Fibroblast of gingiva (primary cell): ENCODE measurements at places on chromosomes 12 and 14.
A peak's percentile ranks its signal among the peaks of the same experiment; 100 is the strongest.

- no peak for DNase-seq
Observed at GRCh38 chr12:30726647-30727046, 28.1 kb downstream of the CAPRIN2 start.

DNA sequence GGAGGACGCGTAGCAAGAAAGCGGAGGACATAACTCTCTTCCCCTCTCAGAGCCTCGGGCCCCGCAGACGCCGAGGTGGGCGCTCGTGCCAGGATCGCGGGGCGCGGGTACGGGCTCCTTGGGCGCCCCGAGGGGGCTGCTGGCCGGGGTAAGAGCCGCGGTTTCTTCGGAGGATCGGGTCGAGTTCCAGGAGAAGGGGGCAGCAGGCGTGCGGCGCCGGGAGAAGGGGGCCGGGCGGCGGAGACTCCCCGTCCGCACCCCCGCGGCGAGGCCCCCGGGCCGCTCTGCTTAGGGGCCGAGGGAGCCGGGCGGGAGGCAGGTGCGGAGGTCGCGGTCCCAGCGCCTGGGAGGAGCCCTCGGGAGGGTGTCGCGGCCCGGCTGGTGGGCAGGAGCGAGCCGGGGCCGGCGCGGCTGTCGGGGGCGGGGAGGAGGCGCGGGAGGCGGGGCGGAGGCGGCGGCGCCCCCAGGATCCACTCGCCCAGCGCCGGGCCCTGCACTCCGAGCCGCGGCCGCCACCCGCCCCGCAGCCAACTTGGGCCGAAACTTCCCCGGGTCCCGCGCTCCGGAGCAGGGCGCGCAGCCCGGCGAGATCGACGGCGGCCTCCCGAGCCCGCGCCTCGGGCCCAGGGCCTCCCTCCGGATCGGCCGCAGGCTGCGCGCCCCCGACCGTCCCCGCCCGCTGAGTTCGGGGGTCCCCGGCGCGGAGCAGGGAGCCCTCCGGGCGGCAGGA, 64.4 kb downstream of the FBXL14 start:
- DNase-seq = peak; percentile 47

DNA sequence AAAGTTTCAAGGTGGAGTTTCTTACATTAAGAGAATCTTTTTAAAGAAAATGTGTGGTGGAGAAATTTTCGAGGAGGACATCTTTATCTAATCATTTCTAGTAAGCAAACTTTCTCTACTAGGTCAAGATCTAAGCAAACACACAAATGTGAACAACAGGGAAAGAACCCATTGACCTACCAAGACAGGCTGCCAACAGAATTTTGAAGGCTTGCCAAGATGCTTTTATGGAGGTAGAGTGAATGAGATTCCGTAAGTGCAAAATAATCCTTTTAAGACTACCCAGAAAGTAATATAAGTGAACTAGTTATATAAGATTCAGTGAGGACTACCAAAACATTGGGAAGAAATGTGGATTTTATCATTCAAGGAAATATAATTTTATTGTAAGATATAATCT, 357.1 kb upstream of the PDE3A start:
- no peak for DNase-seq

GRCh38 chr12:41983394-41983793, 161.3 kb downstream of the GXYLT1 start:
- DNase-seq = no peak

GRCh38 chr12:121391619-121392324, 8.1 kb upstream of the RNF34 start:
- DNase-seq = peak; percentile 33

DNA sequence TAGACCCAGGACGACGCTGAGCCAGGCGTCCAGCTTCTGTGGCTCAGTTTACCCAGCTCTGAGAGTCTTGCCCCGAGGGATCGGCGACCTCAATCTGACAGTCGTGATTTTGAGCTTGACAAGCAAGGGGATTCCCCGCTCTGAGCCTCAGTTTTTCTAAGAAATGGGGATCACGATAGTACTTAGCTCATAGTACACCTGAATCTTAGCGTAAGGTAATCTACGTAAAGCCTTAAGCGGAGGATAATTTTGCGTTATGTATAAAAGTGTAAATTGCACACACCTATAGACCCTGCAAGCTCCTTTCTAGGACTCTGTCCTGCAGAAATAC, 285 bp downstream of the MVK start:
- DNase-seq = no peak

GRCh38 chr12:50572287-50572686, 67.5 kb downstream of the DIP2B start:
- peak; percentile 92 for DNase-seq
